NCI-H524 treated with DMSO at 0.1 percent for 48 hours (cell line): ENCODE measurements at places on chromosomes 13 and 19.

- no peak for DNase-seq
Observed at GRCh38 chr19:29650772-29651387, 14.4 kb upstream of the PLEKHF1 start.

- DNase-seq, result no peak
Observed at GRCh38 chr13:69279213-69279612, 828.4 kb upstream of the ATXN8OS start.

DNA sequence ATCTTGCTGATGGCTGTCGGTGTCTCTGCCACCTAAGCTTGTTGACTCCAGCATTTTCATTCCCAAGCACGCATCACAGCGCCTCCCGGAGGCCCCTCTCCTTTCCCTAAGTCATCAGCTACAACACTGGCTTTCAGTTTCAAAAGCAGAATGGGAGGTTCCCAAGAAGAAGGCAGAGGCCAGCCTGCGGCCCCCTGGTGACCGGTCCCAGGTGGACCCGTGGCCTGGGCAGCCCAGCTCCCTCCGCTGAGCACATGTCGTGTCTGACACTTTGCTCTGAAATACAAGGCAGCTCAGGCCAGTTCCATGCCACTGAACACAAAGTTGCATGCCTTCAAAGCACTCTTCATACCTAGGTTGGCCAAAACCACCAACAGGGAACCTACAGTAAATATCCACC lies 8.5 kb downstream of the MLLT1 start:
- DNase-seq, result no peak

GRCh38 chr13:66821551-66821950 lies 408.6 kb downstream of the PCDH9 start:
- no peak for DNase-seq

DNA sequence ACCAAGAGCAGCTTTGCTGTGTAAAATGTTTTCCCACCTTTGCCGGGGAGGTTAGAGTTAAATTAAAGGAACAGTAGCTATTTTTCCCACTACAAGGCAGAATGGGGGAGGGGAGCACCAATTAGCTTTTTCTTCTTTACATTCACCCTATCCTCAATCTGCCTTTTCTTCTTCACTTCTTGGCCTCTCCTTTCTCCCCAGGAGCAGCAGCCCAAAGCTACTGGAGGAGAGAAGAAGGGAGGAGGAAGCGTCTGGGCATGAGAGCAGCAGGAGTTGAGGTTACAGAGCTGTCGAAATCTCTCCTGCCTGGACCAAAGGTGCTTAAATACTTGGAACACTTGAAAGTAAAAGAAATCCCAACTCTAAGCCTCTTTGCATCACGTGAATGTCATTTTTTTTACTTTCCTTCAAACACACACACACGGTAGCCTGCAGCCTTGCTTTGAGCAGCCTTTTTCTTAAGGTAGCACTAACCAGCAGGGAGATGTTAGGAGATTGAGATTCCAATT lies 39.0 kb upstream of the WASF3 start:
- peak; percentile 64 for DNase-seq

DNA sequence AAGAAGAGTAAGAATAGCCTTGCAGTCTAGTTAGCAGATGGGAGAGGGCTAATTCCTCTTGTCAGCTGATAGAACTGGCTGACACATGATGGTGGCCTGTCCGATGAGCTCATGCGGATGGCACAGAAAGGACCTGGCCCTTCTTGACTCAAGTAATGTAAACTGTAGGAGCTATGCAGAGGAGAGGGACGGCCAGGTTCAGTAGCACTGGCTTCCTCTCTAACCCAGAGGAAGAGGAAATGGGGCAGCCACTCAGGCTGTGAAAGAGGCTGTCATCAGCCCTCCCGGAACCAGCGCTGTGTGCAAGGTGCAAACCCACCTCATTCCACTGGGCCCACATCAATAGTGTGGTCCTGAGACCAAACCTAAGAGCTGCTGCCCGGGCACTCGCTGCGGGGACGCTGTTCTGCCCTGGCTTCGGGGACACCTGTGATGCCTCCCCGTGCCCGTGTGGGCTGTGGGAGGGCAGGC lies 30.8 kb upstream of the USE1 start:
- no peak for DNase-seq
